ENCODE measurements at places on chromosomes 6 and 20.

DNA sequence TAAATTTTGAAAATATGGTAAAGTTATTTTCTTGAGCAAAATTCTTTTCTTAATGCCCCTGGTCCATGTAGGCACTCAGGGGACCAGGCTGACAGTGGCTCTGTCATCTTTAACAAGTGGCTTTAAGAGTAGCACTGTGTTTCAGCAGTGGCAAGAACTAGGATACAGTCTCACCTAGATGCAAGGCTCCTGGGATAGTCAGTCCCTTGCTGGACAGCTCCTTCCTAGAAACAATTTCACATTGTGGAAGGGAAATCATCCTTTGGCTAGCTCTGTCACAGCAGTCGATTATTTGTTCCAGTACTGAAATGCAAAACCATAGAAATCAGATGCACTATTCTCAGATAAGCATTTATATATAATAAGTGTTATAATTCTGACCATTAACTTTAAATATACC is 175.4 kb upstream of the KCNQ5 start:
- DNase-seq: no peak

DNA sequence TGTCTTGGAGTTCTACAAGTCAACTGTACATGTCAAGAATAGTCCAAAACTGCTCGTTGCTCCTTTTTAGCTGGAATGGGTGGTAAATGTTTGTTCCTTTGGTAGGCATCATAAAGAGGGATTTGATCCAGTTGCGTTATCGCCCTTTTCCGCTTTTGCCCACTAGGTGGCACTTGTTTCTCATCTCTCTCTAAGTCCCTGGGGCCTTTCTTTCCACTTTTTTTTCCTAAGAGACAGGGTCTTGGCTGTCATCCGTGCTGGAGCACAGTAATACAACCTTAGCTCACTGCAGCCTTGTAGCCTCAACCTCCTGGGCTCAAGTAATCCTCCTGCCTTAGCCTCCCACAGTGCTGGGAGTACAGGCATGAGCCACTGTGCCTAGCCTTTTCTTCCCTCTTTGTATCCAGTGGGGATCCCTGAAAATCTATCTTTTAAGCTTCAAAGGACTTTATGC is 20.7 kb downstream of the GTPBP2 start:
- DNase-seq: peak; percentile 67

GRCh38 chr6:75819776-75820487 is 70.9 kb downstream of the MYO6 start:
- no peak for DNase-seq

DNA sequence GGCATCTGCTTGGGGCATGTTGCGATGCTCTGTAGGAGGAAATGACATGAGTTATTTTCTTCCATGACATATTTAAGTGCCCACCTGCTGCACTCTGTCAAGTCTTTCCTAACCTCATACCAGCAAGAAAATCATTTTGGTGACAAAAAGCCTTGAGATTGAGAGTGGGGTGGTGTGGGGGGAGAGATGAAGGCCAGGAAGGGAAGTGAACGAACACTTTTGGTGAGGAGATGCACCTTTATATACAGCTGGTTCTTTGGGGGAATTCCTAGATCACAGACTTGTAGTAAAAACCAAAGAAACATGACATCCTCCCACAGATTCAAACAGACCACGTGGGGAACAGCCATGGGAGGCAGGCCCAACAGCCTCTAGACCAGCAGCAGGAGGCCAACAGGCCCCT is 26.1 kb downstream of the NCOA5 start:
- no peak for DNase-seq

DNA sequence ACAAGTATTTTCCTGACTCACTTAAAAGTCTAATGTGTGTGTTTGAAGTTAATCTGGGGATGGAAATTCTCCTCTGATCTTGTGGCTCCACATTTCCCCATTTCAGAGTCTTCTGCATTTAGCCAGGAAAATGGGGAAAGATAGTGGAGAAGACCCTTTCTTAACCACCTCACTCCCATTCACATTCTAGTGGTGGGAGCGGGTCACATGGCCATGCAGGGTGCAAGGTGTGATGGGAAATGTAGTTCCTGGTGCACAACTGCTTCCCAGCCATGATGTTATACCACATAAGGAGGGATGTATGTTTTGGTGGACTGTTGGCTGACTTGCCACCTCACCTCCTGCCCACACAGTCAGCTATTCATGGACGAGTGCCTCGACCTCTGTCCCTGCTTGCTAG is 61.8 kb downstream of the BANF2 start:
- no peak for DNase-seq

GRCh38 chr6:56947924-56948323 is 7.0 kb upstream of the BEND6 start:
- no peak for DNase-seq

DNA sequence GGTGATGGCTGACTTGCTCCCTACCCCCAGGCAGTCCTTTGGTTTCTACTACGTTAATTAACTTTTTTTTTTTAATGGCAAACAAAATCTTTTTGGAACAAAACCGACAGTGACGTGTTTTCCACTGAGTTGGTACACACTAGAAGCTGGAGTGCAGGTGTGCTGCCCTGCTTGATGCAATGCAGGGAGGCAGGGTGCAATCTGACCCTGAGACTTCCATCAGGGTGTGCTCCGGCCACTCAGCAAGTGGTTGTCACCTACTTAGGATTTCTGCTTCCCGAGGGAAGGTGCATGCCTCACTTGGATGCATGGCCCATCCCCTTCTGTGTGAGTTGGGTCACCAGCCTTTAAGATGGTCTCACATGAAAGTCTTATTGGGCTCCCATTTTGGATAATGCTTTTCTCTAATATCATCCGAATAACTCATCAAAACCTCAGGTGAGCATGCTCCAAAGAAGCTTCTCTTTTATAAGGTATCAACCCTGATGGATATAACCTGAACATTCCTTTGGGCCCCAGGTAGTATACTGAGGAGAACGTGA is 14.0 kb downstream of the RREB1 start:
- no peak for DNase-seq

DNA sequence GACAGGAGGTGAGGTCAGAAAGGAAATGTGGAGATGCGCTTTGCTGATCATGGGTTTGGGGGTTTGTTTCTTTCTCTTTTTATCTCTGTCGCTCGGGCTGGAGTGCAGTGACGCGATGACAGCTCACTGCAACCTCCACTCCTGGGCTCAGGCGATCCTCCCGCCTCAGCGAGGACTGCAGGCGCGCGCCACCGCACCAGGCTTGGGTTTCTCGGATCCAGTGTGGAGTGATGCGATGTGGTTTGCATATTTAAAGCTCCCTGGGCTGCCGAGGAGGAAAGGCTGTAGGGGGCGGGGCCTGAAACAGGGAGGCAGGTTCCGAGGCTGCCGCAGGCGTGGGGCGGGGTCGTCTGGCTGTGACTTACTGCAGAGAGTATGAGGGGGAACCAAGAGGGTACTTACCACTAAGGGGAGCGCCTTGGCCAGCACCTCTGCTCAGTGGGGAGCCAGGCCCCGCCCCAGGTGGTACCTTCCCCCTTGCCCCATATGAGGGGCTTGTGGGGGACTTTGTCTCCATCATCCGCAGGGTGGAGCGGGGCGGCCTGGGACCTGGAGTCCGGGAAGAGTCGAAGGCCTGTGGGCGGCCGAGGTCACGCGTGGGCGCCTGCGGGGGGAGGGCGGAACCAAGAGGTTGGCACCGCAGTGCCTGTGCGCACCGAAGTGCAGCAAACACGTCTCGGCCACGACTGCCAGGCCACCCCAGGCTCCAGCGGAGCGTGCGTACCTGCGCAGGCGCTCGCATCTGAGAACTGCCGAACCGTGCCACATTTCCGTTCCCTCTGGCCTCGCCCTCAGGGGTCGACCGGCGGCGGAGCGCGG is 12.7 kb upstream of the BAK1 start:
- no peak for DNase-seq

DNA sequence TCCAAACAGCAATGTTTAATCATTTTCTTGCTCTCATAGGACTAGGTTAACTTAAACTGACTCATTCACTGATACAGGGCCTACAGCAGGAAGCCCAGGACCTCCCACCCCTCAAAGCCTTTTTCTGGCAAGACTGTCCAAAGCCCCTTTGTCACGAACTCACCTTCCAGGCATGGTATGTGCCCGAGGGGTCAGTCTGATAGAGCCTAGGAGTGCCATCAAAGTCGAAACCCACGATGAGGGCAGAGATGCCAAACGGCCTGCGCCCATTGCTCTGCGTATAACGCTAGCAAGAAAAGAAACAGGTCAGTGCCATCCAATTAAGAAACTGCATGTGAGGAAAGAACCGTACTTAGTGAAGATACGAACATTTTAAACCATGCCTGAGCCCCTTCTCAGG is 4.3 kb downstream of the PSMA7 start:
- DNase-seq: no peak

Data from inflammatory macrophage treated with lipopolysaccharide for 4 hours (primary cell).